ENCODE measurements at places on chromosomes 3 and 15. TPM values are rescaled to one million over a fixed set of nuclear protein-coding genes. Genes with fewer than 3 reads are reported as not detected.

Gene KIAA1143
- 36.9 TPM for total RNA-seq

Gene GATM
- total RNA-seq: 4.1 TPM

Gene TATDN2
- 34.2 TPM for total RNA-seq

Gene ANKRD63
- total RNA-seq: 0.56 TPM

Gene SRGAP3
- 9.7 TPM for total RNA-seq

Gene CFAP161
- not detected for total RNA-seq

Gene MESP1
- total RNA-seq: 5.9 TPM

Gene PPP2R3A
- total RNA-seq: 45.6 TPM

DNA sequence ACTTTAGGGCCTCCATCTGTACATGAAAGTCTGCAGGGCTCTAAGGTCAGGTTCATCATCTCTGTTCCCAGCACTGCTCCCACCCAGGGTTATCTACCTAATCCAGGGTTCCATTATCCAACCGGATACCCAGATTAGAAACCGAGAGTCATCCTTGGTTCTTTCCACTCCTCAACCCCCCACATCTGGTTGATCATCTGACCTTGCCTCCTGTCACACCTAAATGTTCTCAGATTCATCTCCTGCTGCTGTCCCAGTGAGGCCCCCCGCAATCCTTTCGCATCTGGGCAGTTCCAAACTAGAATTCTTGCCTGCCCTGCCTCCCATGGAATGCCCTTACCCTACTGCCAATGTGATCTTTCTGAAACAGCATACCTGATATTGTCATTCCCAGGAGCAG is 136.5 kb downstream of the PDE8A start:
- no peak overlapping the region for H3K4me3 ChIP-seq
- no peaks in the 10 kb centered on the region for H3K27me3 ChIP-seq
- H3K36me3 ChIP-seq: peaks cover 24% of the 10 kb centered on the region
- DNase-seq: no peak
- H3K4me1 ChIP-seq: peaks cover 8% of the 10 kb centered on the region

DNA sequence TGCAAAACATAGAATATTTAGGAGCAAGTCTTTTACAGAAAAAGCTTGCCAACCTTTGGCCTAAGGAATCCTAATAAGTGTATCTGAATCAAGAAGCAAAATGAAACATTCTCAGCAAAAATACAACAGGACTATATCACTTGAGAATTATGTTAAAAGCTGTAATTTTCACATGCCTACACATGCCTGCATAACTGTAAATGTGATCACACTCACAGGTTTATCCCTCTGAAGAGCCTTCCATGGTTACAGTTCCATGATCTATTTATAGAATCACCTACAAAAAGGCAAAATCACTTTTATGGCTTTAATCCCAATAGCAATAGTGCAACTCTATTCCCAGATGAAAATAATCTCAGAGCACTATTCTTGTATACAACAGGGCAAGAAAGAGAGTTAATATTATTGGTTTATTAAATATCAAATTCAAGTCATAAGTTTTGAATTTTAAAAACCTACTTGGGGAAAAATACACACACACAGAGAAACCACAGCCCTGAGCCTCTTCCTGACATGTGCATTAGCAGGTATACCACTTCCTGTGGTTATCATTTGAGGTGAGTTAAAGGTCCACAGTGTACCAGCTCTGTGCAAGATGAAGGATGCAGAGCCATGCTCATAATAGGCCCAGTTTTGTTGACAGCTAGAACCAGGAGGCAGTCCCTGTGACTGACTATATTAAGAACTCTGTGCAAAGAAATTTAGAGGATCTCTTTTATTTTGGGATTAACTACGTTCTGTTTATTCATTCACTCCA is 252.5 kb upstream of the TGFBR2 start:
- H3K4me1 ChIP-seq: peaks cover 23% of the 10 kb centered on the region
- no peak for DNase-seq
- no peaks in the 10 kb centered on the region for H3K27me3 ChIP-seq
- H3K27ac ChIP-seq: no peak overlapping the region
- H3K36me3 ChIP-seq: no peaks in the 10 kb centered on the region

GRCh38 chr3:121992601-121993560 is 29.2 kb downstream of the ILDR1 start:
- no peaks in the 10 kb centered on the region for H3K27me3 ChIP-seq
- peaks cover 5% of the 10 kb centered on the region for H3K36me3 ChIP-seq
- H3K4me3 ChIP-seq: no peak overlapping the region

GRCh38 chr3:177525987-177526712 is 328.9 kb upstream of the TBL1XR1 start:
- H3K36me3 ChIP-seq: peaks cover 14% of the 10 kb centered on the region
- H3K27me3 ChIP-seq: no peaks in the 10 kb centered on the region
- H3K27ac ChIP-seq: peak overlapping the region; percentile 82
- peaks cover 66% of the 10 kb centered on the region for H3K4me1 ChIP-seq

GRCh38 chr15:90597577-90597976 is 67.9 kb downstream of the CRTC3 start:
- no peak overlapping the region for H3K27ac ChIP-seq
- H3K4me3 ChIP-seq: no peak overlapping the region
- peaks cover 18% of the 10 kb centered on the region for H3K4me1 ChIP-seq
- no peaks in the 10 kb centered on the region for H3K27me3 ChIP-seq
- H3K36me3 ChIP-seq: no peaks in the 10 kb centered on the region

GRCh38 chr3:65334045-65334665 is 646.4 kb upstream of the ADAMTS9 start:
- peak; percentile 15 for DNase-seq
- peaks cover 23% of the 10 kb centered on the region for H3K27me3 ChIP-seq
- H3K4me3 ChIP-seq: no peak overlapping the region
- H3K36me3 ChIP-seq: no peaks in the 10 kb centered on the region
- peaks cover 8% of the 10 kb centered on the region for H3K4me1 ChIP-seq

DNA sequence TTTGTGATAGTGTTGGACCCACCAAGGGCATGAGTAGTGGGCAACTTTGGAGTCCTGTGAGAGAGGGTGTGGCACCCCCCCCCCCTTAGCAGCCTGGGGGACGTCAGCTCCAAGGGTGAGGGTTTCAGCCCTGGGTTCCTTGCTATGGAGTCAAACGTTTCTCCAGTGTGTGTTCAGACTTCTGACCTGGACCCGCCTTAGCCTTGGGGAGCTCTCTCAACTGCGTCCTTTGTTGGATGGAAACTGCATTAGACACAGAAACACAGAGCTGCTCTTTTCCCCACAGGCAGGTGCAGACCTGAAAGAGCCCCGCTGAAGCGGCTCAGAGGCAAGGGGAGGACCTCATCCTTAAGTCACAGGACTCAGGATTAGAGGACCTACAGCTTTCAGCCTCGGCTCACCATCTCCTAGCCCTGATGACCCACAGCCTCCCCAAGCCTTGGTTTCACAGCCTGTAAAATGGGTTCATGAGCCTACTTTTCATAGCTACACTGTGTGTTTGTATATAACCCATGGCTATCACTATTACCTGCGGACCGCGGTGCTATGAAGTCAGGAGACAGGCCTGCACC is 19.9 kb downstream of the ZNF710 start:
- H3K27me3 ChIP-seq: no peaks in the 10 kb centered on the region
- H3K36me3 ChIP-seq: no peaks in the 10 kb centered on the region

- H3K4me1 ChIP-seq: peaks cover 11% of the 10 kb centered on the region
- peaks cover 27% of the 10 kb centered on the region for H3K36me3 ChIP-seq
- peak overlapping the region; percentile 90 for H3K27ac ChIP-seq
- peak overlapping the region; percentile 78 for H3K4me3 ChIP-seq
- DNase-seq: peak; percentile 9
Observed at GRCh38 chr15:65611888-65612615, 1.1 kb upstream of the INTS14 start.

- no peak overlapping the region for H3K27ac ChIP-seq
- H3K4me1 ChIP-seq: no peaks in the 10 kb centered on the region
- no peak overlapping the region for H3K4me3 ChIP-seq
- H3K36me3 ChIP-seq: no peaks in the 10 kb centered on the region
Observed at GRCh38 chr3:197942956-197943556, 6.9 kb upstream of the RPL35A start.

DNA sequence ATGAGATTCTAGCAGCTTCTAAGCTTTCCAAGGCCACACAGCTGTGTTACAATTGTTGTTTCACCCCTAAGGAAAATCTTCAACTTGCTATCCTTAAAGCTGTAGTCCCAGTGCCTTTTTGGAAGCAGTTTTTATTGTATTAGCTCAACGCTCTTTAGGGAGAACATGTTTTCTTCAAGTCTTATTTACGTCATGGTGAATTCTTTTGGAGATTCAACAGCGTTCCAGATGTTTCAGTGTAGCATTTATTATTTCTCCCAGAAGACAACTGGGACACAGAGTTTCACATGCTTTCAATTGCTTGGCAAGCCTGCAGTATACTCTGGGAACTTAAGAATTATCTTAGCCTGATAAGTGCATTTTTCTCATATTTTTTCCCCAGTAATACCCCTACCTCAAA is 888.3 kb downstream of the PLOD2 start:
- H3K4me1 ChIP-seq: no peaks in the 10 kb centered on the region
- H3K27ac ChIP-seq: no peak overlapping the region
- no peaks in the 10 kb centered on the region for H3K36me3 ChIP-seq
- no peak for DNase-seq
- H3K4me3 ChIP-seq: no peak overlapping the region
- H3K27me3 ChIP-seq: no peaks in the 10 kb centered on the region

- H3K4me1 ChIP-seq: no peaks in the 10 kb centered on the region
- H3K27me3 ChIP-seq: no peaks in the 10 kb centered on the region
Observed at GRCh38 chr3:161598639-161599038, 102.0 kb downstream of the OTOL1 start.

GRCh38 chr3:30628205-30628900 is 22.0 kb downstream of the TGFBR2 start:
- DNase-seq: no peak
- H3K27ac ChIP-seq: no peak overlapping the region
- H3K27me3 ChIP-seq: no peaks in the 10 kb centered on the region
- H3K36me3 ChIP-seq: peaks cover 31% of the 10 kb centered on the region
- peaks cover 39% of the 10 kb centered on the region for H3K4me1 ChIP-seq

DNA sequence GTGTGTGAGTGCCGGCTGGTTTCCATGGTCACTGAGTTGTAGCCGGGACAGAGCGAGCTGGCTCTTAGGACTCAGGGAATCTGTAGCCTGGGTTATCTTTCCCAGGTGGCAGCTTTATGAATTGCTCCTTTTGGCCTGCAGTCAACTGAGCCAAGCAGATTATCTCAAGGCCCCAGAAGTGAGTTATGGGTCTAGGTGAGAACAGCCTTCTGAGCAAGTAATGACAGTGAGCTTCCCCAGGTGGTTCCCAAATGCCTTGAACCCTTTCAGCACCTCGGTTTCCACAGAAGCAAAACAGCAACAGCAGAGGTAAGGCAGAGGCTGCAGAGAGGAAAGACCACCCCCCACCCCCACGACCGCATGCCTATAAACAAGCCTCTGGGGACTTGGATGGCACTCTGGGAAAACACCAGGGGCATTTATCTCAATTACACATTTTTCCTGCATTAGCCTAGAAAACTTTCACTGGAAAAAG is 56.7 kb upstream of the DGKG start:
- H3K36me3 ChIP-seq: no peaks in the 10 kb centered on the region
- H3K27ac ChIP-seq: no peak overlapping the region
- H3K27me3 ChIP-seq: peaks cover 83% of the 10 kb centered on the region
- H3K4me1 ChIP-seq: peaks cover 24% of the 10 kb centered on the region

GRCh38 chr3:43178891-43179366 is 73.0 kb upstream of the POMGNT2 start:
- peak; percentile 75 for DNase-seq
- H3K27ac ChIP-seq: peak overlapping the region; percentile 78
- H3K4me3 ChIP-seq: no peak overlapping the region
- H3K4me1 ChIP-seq: peaks cover 65% of the 10 kb centered on the region
- H3K36me3 ChIP-seq: peaks cover 20% of the 10 kb centered on the region
- no peaks in the 10 kb centered on the region for H3K27me3 ChIP-seq

DNA sequence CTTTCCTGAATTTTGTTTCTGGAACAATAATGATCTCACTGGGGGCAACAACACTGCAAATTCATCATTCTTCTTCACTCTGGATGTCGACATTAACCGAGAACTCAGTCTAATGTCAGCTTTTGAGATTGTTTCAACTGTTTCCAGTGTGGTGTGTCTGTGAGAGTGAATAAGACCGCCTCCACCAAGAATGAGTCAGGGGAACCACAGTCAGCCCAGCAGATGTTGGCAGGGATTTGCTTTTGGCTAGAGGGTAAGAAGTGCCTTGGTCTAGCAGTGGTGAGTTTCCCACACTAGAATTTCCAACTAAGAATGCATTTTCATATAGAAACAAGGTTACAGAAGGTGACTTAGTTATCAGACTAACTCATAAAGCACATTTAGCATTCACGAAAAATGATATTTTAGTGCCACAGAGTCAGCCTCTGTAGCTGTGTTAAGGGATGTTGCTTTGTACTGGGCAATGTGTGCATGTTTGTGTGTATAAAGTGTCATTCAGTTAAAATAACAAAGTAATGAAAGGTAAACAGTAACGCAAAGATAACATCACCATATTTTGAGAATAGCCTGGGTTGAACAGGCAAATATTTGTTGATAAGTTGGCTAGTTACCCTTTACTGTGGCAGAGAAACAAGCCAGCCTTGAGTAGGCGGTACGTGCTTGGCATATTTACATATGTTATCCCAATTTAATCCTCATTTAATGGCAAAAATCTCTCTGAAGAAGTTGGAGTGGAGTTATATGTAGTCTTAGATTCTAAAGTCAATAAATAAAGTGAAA is 33.8 kb downstream of the DRD3 start:
- no peak for DNase-seq
- peaks cover 29% of the 10 kb centered on the region for H3K27me3 ChIP-seq
- no peaks in the 10 kb centered on the region for H3K36me3 ChIP-seq

GRCh38 chr15:70775160-70775559 is 11.8 kb upstream of the UACA start:
- H3K4me3 ChIP-seq: no peak overlapping the region
- H3K4me1 ChIP-seq: peaks cover 34% of the 10 kb centered on the region
- H3K36me3 ChIP-seq: no peaks in the 10 kb centered on the region
- no peak for DNase-seq
- H3K27ac ChIP-seq: no peak overlapping the region
- H3K27me3 ChIP-seq: no peaks in the 10 kb centered on the region

DNA sequence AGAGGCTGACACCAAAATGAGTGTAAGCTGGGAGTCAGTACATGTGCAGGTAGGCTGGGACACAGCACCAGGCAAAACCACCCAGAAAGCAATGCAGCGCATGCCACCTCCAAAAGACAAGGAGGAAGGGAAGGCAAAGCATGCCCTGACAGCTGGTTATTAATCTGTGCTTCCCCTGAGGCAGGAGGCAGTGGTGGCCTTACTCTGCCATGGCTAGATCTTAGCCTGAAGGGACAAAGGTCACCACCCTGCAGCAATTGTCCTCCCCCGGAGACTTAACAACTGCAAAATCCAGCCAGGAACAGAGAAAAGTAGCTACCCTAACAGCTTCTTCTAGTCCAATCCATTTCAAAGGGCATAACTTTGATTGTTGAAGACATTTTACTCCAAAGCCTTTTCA is 73.7 kb downstream of the PLD1 start:
- H3K36me3 ChIP-seq: no peaks in the 10 kb centered on the region
- no peaks in the 10 kb centered on the region for H3K27me3 ChIP-seq
- peaks cover 28% of the 10 kb centered on the region for H3K4me1 ChIP-seq
- DNase-seq: no peak

GRCh38 chr15:48469681-48470080 is 138.5 kb downstream of the DUT start:
- no peak overlapping the region for H3K27ac ChIP-seq
- no peak overlapping the region for H3K4me3 ChIP-seq
- no peaks in the 10 kb centered on the region for H3K36me3 ChIP-seq
- H3K27me3 ChIP-seq: no peaks in the 10 kb centered on the region
- no peaks in the 10 kb centered on the region for H3K4me1 ChIP-seq
- DNase-seq: no peak
